Ureter (tissue), 1 donor: ENCODE measurements at places on chromosomes 5 and 9. TPM values are rescaled to one million over a fixed set of nuclear protein-coding genes. Genes with fewer than 3 reads are reported as not detected.

DNA sequence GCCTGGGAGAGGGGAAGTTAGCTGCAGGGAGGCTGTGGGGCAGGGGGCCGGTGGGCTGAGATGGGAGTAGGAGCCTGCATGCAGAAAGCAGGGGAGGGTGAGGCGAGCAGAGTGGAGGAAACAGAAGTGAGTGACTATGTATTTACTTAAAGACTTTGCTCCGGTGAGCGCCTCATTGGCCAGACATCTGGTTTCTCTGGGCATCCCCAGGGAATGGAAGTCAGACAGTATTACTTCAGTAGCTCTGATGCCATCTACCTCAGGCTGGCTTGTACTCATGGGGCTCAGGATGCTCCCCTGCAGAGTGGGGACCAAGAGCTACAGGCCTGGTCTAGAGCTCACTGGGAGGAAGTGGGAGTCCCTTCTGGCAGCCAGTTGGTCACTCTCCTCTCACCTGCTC, 78.2 kb upstream of the ARAP3 start:
- no peak for DNase-seq

GRCh38 chr9:116395699-116396037, 242.1 kb downstream of the PAPPA start:
- no peak for DNase-seq

DNA sequence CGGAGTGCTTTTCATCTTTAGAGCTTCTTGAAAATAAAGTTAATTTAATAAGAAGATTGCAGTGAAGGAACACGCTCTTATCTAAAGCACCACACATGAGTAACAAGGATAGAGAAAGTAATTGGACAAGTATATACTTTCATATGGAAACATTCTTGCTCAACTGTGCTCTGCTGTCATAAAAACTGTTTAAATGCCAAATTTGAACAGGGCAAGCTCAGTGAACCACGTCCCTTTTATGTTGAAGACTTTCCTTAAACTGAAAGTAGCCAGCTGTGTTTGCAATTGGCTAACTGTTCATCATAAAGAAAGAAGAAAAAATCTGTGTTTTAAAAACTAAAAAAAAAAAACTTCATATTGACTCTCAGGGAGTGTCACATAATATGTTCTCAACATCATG, 1610.7 kb upstream of the C9orf72 start:
- DNase-seq: no peak

GRCh38 chr5:95850391-95850894, 27.9 kb upstream of the GLRX start:
- DNase-seq: no peak

DNA sequence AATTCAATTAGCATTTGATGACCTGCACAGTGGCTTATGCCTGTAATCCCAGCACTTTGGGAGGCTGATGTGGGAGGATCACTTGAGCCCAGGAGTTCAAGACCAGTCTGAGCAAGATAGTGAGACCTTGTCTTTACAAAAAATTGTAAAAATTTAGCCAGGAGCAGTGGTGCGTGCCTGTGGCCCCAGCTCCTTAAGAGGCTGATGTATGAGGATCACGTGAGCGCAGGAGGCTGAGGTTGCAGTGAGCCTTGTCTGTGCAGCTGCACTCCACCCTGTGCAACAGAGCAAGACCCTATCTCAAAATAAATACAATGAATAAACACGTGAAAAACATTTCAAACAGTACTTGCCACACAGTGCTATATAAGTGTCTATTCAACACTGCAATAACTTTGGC, 4.2 kb downstream of the ABCA1 start:
- no peak for DNase-seq

DNA sequence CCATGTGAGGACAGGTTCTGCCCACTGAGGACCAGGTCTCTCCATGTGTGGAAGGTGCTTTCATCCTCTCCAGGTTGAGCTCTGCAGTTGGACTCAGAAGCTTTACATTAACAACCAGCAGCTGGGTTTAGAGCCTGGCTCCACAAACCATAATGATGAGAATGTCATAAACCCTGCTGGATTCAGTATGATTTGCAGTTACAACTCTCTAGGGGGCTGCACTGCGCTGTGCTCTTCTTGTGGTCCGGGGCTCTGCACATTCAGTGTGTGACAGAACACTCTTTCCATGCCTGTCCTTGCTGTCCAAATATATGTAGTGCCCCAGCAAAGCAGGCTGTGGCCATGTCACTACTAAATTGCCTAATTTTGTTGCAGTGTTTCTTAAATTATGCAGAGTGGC, 334.3 kb downstream of the ICE1 start:
- DNase-seq: no peak

- peak; percentile 29 for DNase-seq
Observed at GRCh38 chr5:135493406-135494180, 41.4 kb upstream of the TIFAB start.

GRCh38 chr9:69153707-69154521, 20.2 kb upstream of the TJP2 start:
- DNase-seq: no peak

GRCh38 chr9:134188386-134189144, 24.2 kb upstream of the RNU6ATAC start:
- DNase-seq: no peak

- no peak for DNase-seq
Observed at GRCh38 chr5:149464796-149465489, 85.9 kb upstream of the IL17B start.

DNA sequence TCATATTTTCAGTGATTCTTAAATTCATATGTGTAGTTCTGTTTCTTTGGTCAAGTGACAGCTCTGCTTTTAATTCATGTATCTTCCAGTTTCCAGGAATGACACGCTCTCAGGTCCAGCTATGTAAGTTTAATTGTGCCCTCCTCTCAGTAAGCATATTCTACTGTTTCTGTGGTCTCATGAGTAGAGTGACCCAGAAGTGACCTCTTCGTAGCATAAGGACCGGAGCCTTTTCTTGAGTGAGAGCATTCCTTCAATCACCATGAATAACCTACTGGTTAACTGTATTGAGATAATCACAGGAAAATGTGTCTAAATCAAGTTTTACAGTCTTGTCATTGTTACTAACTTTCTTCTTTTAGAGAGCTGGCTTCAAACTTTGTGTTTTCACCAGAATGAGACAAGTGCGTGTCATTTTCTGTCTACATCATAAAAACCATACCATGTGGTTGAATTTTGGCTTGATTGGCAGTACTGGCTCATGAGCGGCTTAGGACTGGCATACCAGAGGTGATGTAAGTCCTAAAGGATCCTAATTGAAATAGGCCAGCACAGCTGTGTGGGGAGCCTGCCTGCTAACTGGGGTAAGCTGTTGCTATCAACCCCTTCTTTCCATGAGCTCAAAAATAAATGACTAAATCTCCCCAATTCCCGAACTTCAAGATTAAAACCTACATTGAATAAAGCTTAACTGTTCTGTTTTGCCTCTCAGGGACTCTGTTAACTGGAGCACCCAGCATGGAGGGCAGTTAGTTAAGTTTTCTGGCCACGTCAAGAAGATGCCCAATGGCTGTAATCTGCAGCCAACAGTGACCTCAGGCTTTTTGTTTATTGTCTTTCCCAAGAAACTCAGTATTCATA, 4.8 kb downstream of the ADAMTSL1 start:
- DNase-seq: no peak

- no peak for DNase-seq
Observed at GRCh38 chr5:22706901-22707300, 146.2 kb downstream of the CDH12 start.

DNA sequence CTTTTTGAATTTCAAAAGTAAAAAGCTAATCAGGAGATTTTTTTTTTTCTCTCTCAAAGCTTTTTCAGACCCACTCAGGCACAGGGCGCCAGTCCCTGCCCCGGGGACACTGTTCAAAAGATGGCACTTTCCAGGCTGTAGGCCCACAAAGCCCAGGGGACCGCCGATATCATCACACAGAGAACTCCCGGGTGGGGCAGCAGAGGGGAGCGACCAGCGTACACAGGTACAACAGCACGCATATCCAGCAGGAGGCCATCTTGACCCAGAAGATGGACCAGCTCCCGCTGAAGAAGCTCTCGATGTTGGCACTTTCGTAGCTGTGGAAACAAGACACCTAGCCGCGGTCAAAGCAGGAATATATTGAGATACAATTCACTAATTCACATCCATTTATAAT, 108.3 kb downstream of the THBS4 start:
- no peak for DNase-seq

DNA sequence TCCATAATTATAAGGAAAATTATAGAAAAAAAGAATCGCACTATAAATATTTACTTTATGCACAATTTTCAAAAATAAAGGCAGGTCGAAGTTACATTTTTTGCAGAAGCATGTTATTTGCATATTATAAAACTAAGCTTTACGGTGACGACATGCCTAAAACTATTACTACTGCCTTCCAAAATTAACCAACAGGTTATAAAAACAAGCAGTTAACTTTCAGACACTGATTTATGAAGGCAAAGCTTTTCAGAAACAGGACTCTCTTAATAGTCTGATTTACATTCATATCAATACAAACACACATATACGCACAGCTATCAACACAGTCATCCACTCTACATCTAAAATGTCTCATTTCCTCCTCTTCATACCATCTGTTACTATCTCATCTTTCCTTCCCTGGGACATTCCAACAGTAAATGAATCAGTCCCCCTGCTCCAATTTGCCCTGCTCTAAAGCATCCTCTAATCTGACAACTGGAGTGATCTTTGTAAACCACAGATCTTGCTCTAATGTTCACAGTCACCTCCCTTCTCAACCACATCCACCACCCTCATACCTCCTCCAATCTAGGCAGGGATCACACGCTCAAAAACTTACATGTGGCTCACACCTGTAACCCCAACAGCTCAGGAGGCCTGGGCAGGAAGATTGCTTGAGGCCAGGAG, 21.6 kb downstream of the FBXW11 start:
- DNase-seq: no peak

GRCh38 chr5:19795218-19795617, 192.8 kb downstream of the CDH18 start:
- DNase-seq: no peak

GRCh38 chr9:134061019-134061687, 6.7 kb downstream of the BRD3 start:
- DNase-seq: peak; percentile 41

DNA sequence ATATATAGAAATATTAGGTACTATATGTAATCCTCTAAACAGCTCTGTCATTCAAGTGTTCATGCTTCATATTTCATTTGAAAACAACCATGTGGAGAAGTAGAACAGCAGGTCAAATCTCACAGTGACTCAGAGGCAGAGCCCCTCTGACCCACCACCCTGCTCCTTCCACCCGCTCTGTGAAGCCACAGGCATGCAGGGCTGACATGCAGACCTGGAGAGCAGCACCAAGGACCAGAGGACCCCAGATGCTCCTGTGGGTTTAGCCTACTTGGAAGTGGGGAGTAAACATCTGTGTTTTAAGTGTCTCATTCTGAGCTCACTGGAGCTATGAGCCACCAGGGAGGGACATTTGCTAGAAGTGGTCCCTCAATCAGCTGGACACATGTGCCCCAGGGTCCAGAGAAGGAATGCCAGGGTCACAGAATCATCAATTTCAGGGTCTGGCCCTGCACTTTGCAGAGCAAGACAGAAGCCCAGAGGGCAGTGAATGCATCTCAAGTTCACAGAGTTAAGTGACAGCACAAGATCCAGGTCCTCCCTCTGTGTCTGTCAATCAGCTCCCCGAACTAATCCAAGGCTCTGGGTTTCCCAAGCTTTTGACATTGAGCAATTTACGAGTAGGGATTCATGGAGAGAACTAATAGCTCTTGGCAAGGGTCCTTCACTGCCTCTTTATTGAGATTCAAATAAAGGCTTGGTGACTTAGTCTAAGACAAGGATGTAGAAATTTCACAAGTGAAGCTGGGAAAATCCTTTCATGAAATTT, 441.1 kb downstream of the SEMA5A start:
- DNase-seq: no peak

GRCh38 chr5:148684528-148684927, 30.2 kb upstream of the HTR4 start:
- DNase-seq: no peak

GRCh38 chr5:59588922-59589321, 304.6 kb downstream of the PDE4D start:
- no peak for DNase-seq

DNA sequence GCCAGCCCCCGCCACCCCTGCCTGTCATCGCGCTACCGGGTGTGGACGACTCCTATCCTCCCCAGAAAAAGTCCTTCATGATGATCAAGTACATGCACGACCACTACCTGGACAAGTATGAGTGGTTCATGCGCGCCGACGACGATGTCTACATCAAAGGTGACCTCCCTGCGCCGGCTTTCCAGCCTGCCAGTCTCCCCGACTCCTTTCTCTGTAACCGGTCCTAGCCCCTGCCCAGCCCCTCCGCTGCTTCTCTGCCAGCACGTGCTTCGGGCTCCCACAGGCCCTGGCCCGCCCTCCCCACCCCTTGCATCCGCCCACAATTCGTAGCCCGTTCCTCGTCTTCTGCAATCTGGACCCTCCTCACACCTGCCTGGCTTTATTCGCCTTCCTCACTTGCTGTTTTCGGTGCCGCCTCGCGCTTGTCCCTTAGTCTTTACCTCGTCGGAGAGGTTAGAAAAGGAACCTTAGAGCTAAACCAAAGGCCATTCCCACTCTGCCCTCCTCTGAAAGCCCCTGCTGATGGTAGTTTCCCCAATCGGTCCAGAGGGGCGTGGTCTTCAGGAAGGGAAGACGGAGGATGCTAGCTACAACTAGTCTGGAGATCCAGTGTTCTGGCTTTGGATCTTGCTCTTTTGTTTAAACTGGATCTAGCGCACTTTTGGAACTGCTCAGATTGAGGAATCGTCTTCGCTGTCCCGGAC, 1.4 kb downstream of the CHSY3 start:
- no peak for DNase-seq

GRCh38 chr5:74044936-74045335, 418.9 kb downstream of the ARHGEF28 start:
- no peak for DNase-seq

DNA sequence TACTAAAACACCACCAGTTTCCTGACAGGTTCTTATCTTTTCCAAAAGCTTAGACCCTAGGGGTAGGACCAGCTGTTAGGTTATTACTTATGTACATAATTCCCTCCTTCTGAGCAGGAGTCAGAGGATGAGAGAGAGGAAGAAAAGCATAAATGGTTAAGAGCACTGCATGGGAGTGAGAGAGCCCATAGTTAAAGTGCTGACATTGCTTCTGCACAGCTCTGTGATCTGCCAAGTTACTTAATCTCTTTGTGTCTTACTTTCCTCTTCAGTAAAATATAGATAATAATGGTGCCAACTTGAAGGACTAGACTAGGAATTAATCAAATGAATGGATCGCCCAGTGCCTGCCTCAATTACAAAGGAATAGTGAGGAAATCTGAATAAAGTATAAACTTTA, 66.4 kb downstream of the NRG2 start:
- DNase-seq: no peak

Gene PCDHGA12
- 5.0 TPM for total RNA-seq

Gene C9orf72
- 14.8 TPM for total RNA-seq

Gene PCDHB13
- 6.2 TPM for total RNA-seq

Gene PRRX2
- 6.5 TPM for total RNA-seq

Gene WNT8A
- total RNA-seq: not detected

Gene TAF11L5
- not detected for total RNA-seq

Gene INSL4
- not detected for total RNA-seq

Gene TCF7
- total RNA-seq: 3.6 TPM

Gene ADAMTS2
- total RNA-seq: 13.3 TPM
